Fibroblast of upper back skin (primary cell): ENCODE measurements at places on chromosomes 12 and 14.

- peak; percentile 47 for DNase-seq
These were observed 41.1 kb upstream of the PCED1B start for GRCh38 chr12:47038270-47038748.

- DNase-seq: no peak
These were observed 408.7 kb downstream of the ADAMTS20 start for GRCh38 chr12:43143278-43143677.

DNA sequence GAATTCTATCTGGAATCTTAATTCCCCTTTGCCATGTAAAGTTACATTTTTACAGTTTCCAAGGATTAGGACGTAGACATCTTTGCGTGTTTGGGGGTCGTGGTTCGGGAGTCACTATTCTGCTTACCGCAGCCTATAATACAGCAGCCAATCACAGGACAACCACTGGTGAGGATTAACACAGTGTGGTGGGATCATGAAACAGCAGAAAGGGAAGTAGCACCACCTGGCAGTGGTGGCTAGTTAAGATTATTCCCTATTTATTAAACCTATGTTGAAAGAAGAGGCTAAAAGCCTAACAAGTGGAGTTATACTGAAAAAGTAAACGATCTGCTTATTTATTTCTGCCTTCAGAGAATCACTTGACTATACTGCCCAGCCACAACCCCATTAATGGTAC is 71.7 kb downstream of the IPO8 start:
- DNase-seq: no peak

- peak; percentile 85 for DNase-seq
These were observed 1.1 kb downstream of the SLC6A15 start for GRCh38 chr12:84911271-84912197.

GRCh38 chr12:106045251-106045674 is 93.5 kb downstream of the NUAK1 start:
- no peak for DNase-seq

GRCh38 chr12:10366875-10367274 is 23.0 kb downstream of the KLRK1 start:
- DNase-seq: peak; percentile 46

GRCh38 chr12:31118347-31119191 is 44.9 kb downstream of the DDX11 start:
- DNase-seq: peak; percentile 18

DNA sequence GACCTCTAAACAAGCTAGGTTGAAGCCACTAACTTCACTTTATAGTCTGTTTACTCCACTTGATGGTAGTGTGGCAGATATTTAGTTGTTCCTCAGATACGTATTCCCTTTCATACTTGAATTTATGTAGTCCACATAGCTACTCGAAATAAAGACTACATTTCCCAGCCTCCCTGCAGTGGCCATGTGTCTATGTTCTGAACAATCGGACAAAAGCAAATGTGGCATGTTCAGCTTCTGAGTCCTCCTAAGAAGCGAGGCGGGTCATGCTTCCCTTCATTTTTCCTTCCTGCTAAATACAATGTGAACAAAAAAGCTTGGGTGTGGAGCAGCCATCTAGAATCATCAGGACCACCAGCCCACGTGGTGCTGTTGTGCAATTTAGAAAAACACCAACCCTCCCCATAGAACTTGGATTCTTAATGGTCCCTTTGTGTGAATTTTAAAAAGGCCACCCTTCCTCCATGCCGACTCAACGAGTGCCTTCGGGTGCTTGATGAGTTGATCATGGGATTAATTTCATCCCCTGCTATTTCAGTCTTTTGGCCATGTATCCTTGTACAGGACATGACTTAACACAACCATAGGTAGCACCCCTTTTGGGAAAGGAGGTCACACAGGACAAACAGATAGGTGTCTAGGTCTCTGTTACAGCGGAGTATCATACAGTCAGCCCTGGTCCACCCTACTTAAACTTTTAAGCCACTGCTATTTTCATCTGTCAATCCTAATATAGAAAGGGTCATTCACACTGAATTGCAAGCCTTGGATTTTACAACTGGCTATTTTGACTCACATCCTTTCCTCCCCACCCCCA is 60.7 kb downstream of the ZFC3H1 start:
- no peak for DNase-seq

DNA sequence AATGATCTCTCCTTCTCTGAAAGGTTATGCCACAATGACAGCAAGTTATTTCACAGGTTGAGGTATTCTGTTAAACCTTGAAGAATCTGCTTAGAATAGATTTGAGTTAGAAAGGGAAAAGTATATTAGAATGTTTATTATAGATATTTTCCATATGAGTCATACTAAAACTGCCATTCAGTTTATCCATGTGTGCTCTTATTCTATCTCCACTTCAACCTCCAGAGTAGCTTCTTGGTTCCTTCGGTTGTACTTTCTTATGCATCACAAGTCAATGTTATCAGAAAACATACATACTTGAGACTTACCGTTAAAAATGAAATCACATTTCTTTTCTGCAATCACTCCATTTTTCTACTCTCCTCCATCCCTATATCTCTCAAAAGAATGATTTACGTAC is 197.7 kb downstream of the BCAT1 start:
- DNase-seq: peak; percentile 22

DNA sequence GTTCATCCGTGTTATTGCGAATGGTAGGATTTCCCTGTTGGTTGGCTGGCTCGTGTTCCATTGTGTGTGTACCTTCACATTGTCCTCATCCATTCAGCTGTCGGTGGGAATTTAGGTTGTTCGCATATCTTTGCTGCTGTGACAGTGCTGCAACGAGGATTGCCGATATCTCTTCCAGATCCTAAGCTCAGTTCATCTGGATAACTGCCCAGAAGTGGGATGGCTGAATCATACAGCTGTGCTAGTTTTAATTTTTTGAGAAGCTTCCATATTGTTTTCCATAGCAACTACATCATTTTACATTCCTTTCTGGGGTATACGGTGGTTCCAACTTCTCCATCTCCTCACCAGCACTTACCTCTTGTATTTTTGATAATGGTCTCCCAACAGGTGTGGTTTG is 292.8 kb upstream of the SFSWAP start:
- DNase-seq: no peak
